ENCODE measurements at places on chromosomes 5 and 9. TPM values are rescaled to one million over a fixed set of nuclear protein-coding genes. Genes with fewer than 3 reads are reported as not detected.

GBGT1 gene
- 5.7 TPM for total RNA-seq

SEMA5A gene
- total RNA-seq: 1.1 TPM

MTMR12 gene
- total RNA-seq: 28.8 TPM

DRD1 gene
- not detected for total RNA-seq

NEUROG1 gene
- total RNA-seq: not detected

ANXA2R gene
- total RNA-seq: 26.2 TPM

GABRG2 gene
- 0.75 TPM for total RNA-seq

ADGRD2 gene
- total RNA-seq: not detected

TMEM232 gene
- total RNA-seq: 0.75 TPM

THBS4 gene
- 0.61 TPM for total RNA-seq

SUSD3 gene
- total RNA-seq: 58.8 TPM

FAM221B gene
- not detected for total RNA-seq

VCAN gene
- total RNA-seq: not detected

AFAP1L1 gene
- total RNA-seq: not detected

TMEM174 gene
- total RNA-seq: not detected

IL9 gene
- not detected for total RNA-seq

IFNA16 gene
- not detected for total RNA-seq

CTXN3 gene
- not detected for total RNA-seq

IGFBPL1 gene
- not detected for total RNA-seq

SLIT3 gene
- total RNA-seq: 0.64 TPM

TUSC1 gene
- total RNA-seq: 0.34 TPM

GAS1 gene
- total RNA-seq: 0.30 TPM

KIF4B gene
- total RNA-seq: not detected

PCDHB16 gene
- not detected for total RNA-seq

FBP1 gene
- total RNA-seq: not detected

PKD2L2 gene
- total RNA-seq: not detected

CNTLN gene
- total RNA-seq: 1.7 TPM

PCDHGA8 gene
- 0.18 TPM for total RNA-seq

FBP2 gene
- total RNA-seq: not detected

ASTN2 gene
- total RNA-seq: 4.2 TPM

FIBCD1 gene
- not detected for total RNA-seq

FGD3 gene
- 106 TPM for total RNA-seq

DDX4 gene
- 0.98 TPM for total RNA-seq

Data from T-helper 2 cell treated with Interferon-gamma antibody and Interleukin-4, amounts not matched to agents 100 ng/mL and 5 ng/mL, for 36 hours (primary cell).